ENCODE measurements at places on chromosomes 6 and 20.

DNA sequence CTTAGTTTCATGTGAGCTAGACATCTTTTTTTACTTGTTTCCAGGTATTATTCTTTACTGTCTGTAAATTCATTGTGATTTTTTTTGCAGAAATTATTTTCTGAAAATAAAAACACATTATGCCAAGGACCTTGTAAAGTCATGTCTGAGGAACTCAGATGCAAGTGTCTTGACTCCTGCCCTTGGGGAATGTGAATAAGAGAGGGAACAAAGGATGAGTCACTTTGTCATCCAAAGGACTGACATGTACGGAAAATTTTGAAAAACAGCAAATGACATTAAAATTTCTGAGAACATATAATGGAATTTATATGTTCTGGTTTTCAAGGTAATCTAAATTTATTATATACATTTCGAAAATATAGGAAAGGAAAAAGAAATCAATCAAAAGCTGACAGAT is 660.4 kb downstream of the CD109 start:
- no peaks in the 10 kb centered on the region for H3K36me3 ChIP-seq
- H3K4me1 ChIP-seq: peaks cover 3% of the 10 kb centered on the region

GRCh38 chr6:101477436-101477835 is 83.9 kb downstream of the GRIK2 start:
- no peaks in the 10 kb centered on the region for H3K4me1 ChIP-seq
- H3K4me3 ChIP-seq: no peak overlapping the region
- no peaks in the 10 kb centered on the region for H3K27me3 ChIP-seq
- no peaks in the 10 kb centered on the region for H3K36me3 ChIP-seq
- no peak for DNase-seq

DNA sequence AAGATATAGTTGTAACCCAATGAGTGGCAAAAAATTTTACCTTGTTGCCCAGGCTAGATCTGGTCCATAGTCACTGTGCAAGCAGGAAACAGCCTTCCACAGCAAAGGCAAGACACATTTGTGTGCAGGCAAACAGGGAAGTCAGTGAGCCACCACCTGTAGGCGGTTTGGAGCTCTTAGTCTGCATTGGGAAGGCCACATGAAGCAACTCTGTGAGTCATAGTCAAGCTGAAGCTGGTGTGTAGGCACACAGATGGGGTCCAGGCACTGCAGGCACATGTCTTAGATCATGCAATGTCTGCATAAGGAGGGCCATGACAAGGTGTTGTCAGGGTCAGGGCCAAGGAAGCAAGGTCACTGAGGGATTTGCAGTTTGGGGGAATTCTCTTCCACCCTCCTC is 543.2 kb upstream of the EPHA7 start:
- no peaks in the 10 kb centered on the region for H3K36me3 ChIP-seq
- no peak overlapping the region for H3K4me3 ChIP-seq
- H3K27me3 ChIP-seq: no peaks in the 10 kb centered on the region
- no peak overlapping the region for H3K27ac ChIP-seq
- no peaks in the 10 kb centered on the region for H3K4me1 ChIP-seq

- no peak overlapping the region for H3K4me3 ChIP-seq
- peaks cover 34% of the 10 kb centered on the region for H3K4me1 ChIP-seq
- H3K27ac ChIP-seq: no peak overlapping the region
- peaks cover 63% of the 10 kb centered on the region for H3K27me3 ChIP-seq
- peaks cover 17% of the 10 kb centered on the region for H3K36me3 ChIP-seq
- DNase-seq: no peak
Measured at GRCh38 chr20:2807019-2807418, 6.6 kb upstream of the CPXM1 start.

DNA sequence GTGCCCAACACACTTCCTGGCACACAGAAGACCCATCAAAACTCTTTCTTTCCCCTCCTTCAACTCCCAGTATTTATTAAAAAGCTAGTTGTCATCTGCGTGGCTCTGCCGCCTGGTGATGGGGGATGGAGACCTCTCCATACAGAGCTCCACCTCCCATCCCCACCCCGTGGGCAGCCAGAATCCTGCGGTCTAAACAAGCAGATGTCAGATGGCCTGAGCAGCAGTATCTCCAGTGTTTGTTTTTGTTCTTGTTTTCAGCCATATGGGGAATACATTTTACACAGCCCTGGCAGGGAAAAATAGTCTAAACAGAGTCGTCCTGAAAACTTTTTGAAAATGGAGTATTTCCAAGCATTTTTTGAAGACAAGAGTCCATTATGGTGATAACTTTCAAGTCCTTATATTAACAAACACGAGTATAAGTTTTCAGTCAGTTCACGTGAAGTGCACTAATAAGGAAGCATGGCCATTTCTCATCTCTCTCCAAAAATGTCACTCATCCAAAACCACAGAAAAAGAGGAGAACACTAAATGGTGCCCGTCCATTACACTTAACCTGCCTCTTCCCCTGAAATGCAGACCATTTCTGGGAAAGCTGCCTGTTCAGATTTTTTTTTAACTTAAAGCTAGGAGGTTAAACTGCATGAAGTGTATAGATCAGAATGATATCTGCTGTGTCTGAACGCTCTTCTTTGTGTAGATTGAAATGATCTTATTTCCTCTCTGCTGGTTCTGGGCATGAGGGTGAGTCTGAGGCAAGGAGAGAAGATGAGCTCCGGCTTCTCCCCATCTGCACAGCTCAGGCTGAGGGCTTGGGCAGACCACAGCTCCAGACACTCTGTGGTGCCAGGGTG is 91.0 kb downstream of the TCP11 start:
- no peak overlapping the region for H3K27ac ChIP-seq
- DNase-seq: no peak
- H3K36me3 ChIP-seq: peaks cover 13% of the 10 kb centered on the region
- H3K27me3 ChIP-seq: no peaks in the 10 kb centered on the region
- peaks cover 10% of the 10 kb centered on the region for H3K4me1 ChIP-seq

DNA sequence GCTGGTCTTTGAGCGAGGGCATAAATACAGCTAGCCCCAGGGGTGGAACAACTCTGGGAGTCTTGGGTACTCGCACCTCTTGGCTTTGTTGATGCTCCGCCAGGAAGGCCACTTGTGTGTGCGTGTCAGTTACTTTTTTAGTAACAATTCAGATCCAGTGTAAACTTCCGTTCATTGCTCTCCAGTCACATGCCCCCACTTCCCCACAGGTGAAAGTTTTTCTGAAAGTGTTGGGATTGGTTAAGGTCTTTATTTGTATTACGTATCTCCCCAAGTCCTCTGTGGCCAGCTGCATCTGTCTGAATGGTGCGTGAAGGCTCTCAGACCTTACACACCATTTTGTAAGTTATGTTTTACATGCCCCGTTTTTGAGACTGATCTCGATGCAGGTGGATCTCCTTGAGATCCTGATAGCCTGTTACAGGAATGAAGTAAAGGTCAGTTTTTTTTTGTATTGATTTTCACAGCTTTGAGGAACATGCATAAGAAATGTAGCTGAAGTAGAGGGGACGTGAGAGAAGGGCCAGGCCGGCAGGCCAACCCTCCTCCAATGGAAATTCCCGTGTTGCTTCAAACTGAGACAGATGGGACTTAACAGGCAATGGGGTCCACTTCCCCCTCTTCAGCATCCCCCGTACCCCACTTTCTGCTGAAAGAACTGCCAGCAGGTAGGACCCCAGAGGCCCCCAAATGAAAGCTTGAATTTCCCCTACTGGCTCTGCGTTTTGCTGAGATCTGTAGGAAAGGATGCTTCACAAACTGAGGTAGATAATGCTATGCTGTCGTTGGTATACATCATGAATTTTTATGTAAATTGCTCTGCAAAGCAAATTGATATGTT is 19.2 kb downstream of the IRF4 start:
- DNase-seq: no peak
- H3K4me1 ChIP-seq: peaks cover 56% of the 10 kb centered on the region
- peak overlapping the region; percentile 40 for H3K27ac ChIP-seq
- peak overlapping the region; percentile 33 for H3K4me3 ChIP-seq
- peaks cover 6% of the 10 kb centered on the region for H3K27me3 ChIP-seq
